ENCODE measurements at places on chromosomes 3 and 15.

DNA sequence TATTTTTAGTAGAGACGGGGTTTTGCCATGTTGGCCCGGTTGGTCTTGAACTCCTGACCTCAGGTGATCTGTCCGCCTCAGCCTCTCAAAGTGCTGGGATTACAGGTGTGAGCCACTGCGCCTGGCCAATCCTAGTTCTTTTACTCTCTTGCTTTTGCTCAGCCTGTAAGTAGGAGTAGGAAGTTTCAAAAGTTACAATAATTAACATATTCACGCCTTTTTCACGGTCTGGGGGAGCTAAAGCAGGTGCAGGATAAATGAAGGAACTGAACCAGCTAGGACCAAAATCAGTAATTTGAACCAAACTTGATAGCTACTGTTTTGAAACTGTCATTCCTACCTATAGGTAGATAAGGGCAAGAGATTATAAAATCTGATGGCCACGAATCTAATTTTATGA lies 98.5 kb downstream of the CACNA1D start:
- DNase-seq, result no peak

GRCh38 chr15:60727661-60728060 lies 248.7 kb upstream of the ICE2 start:
- DNase-seq, result no peak

DNA sequence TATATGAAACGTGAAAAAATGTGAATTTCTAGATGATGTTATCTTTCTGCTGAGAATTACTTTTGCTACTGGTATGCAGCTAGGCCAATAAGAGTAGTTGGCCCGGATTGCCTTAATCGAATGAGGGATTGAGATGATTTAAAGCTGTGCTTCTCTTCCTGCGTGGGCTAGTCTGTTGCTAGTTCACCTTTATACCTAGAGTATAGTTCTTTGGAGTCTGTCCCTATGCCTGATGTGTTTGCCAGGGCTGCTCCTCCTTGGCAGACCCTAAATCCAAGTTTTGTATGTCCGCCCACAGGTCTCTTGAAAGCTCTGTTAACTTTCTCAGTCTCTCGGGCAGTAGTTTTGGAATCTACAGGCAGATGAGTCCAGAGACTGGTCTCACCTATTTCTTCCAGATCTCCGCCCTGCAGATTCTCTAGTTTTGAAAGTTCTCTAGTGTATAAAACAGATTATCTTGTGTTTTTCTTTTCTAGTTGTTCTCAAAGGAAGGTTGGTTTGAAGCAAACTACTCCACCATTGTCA lies 64.9 kb downstream of the MEF2A start:
- no peak for DNase-seq

DNA sequence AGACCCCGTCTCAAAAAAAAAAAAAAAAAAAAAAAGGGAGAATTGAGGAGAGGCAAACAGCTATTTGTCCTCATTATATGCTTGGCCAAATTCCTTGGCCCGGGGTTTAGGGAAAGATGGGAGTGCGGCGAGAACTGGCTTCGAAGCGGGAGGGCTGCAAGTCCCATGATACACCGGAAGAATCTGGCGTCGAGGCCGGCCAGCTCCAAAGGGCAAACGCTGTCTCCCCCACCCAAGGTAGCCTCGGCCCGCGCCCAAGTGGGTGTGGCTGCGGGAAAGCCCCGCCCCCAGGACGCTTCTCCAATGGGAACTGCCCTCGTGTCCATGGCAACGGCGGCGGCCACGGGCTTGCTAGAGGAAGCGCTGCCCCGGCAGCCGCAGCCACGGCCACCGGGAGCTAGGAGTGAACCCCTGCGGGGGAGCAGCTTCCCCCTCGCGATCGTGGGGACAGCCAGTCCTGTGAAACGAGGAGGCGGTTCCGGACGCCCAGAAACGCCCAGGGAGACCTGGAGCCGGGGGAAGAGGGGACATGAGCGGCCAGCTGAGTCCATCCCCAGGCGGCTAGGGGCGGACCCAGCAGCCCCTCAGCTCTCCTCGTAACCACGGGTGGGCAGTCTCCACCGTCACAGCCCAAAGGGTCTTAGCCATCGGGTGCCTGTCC lies at the start of gene TTLL13:
TSS of gene TTLL13 (plus strand) at position 354 of the 661 bp plus-strand sequence. CDS start 1,075 bp downstream, outside the sequence.
- DNase-seq, result no peak

DNA sequence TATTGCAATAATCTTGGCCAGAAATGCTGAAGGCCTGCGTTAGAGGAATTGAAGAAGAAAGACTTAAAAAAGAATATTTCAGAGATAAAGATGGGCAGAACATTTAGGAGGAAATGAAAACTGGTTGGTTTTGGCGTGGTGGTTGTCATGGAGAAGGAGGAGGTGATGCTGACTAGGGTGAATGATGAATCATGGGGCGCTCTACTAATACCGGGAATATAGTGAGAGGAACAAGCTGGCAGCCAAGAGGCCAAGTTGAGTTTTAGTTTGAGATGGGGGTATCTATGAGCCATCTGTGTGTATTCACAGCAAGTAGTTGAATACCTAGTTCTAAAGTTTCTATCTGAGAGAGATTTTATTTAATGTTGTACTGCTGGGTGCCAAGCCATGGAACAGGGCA lies 6.8 kb upstream of the GAP43 start:
- DNase-seq, result no peak

GRCh38 chr3:105527535-105527934 lies 160.8 kb downstream of the ALCAM start:
- DNase-seq, result no peak

- no peak for DNase-seq
These were observed 545.3 kb downstream of the MAGI1 start for GRCh38 chr3:65493371-65493882.

GRCh38 chr15:51269496-51269895 lies 68.9 kb downstream of the CYP19A1 start:
- DNase-seq, result no peak

DNA sequence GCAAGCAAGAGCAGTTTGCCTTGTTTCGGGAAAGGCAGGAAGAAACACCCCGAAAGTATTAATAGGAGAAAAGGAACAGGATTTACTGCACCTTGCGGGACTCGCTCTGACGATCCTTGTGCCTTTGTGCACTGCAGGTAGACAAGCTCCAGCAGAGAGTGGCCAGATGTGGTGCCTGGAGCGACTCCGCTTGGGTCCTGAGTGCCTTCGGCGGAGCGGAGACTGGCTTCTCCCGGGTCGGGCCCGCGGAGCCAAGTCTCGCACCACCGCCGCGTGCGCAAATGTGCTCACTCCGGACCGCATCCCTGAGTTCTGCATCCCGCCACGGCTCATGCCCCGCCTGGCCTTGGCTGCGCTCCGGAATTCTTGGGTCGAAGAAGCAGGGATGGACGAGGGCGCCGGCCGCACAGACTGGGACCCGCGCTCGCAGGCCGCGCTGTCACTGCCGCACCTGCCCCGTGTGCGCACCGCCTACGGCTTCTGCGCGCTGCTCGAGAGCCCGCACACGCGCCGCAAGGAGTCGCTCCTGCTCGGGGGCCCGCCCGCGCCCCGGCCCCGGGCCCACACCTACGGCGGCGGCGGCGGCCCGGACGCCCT lies 769 bp downstream of the C2CD4A start:
- no peak for DNase-seq

GRCh38 chr3:72679540-72680198 lies 168.6 kb downstream of the SHQ1 start:
- DNase-seq, result no peak

- DNase-seq, result no peak
These were observed 126.7 kb downstream of the MYLK start for GRCh38 chr3:123757281-123757940.

GRCh38 chr3:71001303-71001830 lies 582.2 kb downstream of the FOXP1 start:
- no peak for DNase-seq

DNA sequence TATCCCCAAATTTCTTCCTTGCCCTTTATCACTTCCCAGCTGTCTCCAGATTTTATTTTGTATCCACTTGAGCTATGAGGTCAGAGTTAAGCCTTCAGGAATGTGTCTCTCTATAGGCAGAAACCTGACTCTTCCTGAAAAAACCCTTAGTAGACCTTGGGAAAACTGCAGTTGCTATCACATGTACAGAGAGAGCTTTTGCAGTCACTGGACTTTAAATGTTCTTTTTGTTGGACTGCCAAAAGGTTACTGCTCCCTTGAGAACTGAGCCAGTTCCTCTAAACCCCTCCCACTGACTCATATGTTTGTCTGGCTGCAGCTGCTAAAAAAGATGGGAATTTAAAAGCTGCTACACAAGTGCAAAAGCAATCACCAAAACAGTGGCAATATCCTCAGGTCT lies 169.1 kb upstream of the CCDC54 start:
- no peak for DNase-seq

GRCh38 chr15:69086427-69087204 lies 72.1 kb downstream of the NOX5 start:
- no peak for DNase-seq

GRCh38 chr3:146832857-146833458 lies 227.8 kb upstream of the PLSCR5 start:
- no peak for DNase-seq

GRCh38 chr3:55498520-55498919 lies 11.4 kb upstream of the WNT5A start:
- DNase-seq, result no peak

DNA sequence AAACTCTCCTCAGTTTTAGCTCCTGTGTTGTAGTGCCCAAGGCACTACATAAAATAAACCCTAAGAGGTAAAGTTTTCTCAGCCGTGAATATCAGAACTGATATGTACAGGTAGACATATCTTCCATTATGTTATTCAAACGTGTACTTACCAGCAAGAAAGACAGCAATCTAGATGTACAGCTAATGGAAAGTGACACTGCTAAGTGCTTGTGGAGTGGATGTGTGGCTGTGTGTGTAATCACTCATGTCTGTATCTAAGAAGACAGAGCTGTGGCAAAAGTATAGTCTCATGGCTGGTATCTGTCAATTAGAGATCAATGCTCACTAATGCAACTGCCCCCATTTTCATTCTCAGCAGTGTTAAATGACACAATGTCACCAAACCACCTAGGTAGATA lies 101.3 kb downstream of the FMN1 start:
- DNase-seq, result no peak

- DNase-seq, result no peak
These were observed 15.9 kb upstream of the CHST2 start for GRCh38 chr3:143103652-143104051.

DNA sequence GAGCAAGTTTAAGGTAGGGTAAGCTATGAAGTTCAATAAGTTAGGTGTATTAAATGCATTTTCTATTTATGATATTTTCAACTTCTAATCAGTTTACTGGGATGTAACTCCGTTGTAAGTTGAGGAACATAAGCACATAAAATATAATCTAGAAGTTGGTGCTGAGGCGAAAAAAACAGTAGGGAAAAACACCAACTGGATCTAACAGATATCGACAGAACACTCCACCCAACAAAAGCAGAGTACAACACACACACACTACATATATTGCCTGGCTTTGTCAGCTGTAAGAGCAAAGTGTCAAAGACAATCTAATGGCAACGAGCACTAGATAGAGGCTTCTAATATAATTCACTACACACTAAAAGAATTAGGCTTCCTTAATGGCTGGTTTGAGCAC lies 8.4 kb downstream of the PIK3R4 start:
- DNase-seq, result no peak

DNA sequence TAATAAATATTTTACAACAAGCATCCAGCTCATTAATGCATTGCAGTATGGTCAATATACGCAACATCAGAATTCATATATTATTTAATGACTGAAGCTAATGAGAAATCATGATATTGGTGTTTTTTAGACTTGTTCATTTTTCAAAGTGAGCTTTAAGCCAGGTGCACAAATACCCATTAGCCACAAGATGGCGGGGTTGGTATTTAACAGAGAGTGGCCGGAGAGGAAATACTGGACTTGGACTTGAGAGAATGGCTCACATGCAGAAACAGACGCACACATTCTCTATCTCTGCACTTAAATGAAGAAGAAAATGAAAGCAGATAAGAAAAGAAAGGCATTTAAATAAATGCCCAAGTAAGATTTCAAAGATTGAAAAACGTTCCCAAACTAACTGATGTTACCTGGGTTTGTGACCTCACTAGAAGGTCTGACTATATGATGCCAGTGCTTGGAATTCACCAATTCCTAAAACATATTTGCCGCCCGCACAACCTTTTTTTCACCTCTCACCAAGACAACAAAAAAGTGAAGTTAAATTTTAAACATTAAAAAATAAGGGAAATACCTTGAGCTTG lies 21.2 kb upstream of the CRBN start:
- no peak for DNase-seq

DNA sequence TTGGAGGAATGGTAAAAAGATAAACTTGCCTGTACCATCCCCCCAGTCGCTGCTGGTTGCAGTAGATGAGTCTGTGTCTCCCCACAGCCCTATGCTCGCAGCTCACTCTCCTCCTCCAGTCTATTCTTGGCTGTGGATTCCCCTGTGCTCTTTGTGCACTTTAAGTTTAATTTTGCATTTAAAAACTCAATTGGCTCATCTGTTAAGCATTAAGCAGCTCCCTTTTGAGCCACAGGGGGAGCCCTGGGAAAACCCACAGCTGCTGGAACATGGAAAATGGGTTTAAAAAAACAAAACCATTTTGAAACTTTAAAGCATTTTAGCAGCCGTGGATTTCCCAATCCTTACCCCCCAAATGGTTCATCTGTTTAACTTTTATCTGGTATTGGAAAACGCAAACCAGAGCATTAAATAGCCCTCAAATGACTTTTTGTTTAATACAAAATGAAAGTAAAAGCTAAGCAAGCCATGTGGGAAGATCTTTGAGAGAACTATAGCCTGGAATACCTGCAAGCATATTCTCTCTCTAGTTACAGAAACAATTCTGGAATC lies 536.9 kb downstream of the ZIC1 start:
- no peak for DNase-seq

- no peak for DNase-seq
These were observed 314.2 kb downstream of the CLSTN2 start for GRCh38 chr3:140249188-140249587.

GRCh38 chr3:138947495-138948121 lies 591 bp downstream of the FOXL2NB start:
- no peak for DNase-seq

DNA sequence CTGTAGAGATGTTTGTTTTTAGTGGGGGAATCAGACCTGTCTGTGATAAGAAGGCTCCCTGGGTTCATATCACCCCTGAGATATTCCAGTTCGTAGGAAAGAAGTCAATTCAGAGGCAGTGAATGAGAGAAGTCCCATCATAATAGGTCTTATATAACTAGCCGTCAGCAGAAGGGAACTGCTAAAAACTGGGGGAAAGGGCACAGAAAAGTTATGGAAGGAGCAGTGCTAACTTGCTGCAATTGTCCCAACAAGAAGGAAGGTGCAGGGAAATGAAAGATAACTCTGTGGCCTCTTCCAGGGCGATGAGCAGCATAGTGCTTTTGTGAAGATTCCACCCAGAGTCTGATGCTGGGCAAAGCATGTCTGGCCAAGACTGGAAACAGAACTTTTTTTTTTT lies 9.0 kb upstream of the CA12 start:
- no peak for DNase-seq

GRCh38 chr3:157753787-157754136 lies 250.5 kb upstream of the VEPH1 start:
- no peak for DNase-seq

- DNase-seq, result no peak
These were observed 63.7 kb downstream of the ALCAM start for GRCh38 chr3:105430455-105430854.

- no peak for DNase-seq
These were observed 10.5 kb downstream of the BTD start for GRCh38 chr3:15612001-15612400.

GRCh38 chr3:39900462-39901002 lies 91.1 kb downstream of the MYRIP start:
- no peak for DNase-seq
